ENCODE measurements at places on chromosomes 12 and 14.

DNA sequence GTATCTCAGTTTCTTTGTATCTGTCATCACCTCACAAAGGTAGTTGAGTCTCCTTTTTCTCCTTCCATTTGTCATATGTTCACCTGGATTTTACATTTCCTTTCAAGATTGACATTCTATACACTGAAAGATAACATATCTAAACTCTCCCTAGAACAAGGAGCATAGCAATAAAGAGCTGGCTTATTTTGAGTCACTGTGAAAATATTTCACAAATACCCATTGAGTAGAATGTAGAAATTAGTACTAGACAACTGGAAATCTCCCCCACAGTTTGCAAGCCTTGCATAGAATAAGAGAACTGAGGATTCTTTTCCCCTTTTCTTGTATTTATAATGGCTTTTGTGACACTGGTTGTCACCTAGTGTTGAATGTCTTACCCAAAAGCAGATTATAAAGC lies 111.2 kb downstream of the KICS2 start:
- DNase-seq, result no peak

DNA sequence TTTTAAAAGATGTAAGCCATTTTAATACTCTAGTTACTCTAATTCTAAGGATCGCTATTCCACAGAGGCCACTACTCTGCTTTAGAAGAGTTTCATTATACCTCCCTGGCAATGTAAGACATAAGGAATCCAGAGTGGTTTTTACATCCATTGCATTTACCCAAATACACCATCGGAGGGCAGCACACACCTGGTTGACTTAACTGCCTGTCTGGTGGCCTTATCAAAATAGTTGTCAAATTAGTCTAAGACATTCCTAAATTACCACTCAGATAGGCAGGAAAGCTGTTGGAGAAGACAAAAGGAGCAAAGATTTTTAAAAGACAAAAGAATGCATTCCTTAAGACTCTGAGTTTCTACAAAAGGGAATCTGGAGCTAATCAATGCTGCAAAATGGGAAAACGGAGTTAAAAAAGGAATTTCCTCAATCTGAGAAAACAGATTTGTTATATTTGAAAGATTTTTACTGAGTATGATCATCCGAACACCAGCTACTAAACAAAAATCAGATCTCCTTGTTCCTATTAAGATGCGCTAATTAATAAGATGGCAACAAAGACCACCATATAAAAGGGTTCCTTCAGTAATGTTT lies 33.8 kb upstream of the FGD4 start:
- peak; percentile 88 for DNase-seq

DNA sequence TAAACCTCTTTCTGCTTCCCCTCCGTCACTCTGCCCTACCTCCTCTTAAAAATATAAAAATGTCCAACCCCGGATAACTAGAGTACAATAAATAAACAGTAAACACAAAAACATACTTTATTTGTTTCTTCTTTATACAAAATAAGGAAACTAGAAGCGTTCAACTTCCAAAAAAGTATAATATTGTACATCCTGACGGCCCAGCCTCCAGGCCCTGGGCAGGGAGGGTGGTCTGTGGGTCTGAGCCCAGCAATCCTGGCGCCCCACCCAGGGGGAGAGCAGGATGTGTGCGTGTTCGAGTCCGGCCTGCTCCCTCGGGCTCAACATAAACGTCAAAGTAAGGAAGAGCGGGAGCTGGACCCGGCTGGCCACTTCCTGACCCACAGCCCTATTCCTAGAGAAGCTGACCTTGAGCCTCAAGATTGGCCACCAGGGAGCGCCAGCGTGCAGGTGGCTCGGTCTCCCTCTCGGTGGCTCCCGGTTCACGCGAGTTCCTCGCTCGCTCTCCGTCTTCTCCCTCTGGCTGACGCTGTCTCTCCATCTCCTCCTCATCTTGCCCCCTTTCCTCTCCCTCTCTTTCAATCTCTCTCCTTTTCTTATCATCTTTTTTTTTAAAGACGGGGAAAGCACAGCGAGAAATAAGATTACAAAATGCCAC lies 9.4 kb downstream of the LHX5 start:
- DNase-seq, result peak; percentile 91

GRCh38 chr14:28308734-28309133 lies 457.9 kb upstream of the FOXG1 start:
- no peak for DNase-seq

GRCh38 chr12:131378176-131378842 lies 332.6 kb upstream of the SFSWAP start:
- no peak for DNase-seq

GRCh38 chr14:22276913-22277816 lies 311.9 kb downstream of the DAD1 start:
- DNase-seq, result peak; percentile 38

- DNase-seq, result no peak
Observed at GRCh38 chr12:111040690-111041089, 120.3 kb upstream of the MYL2 start.

DNA sequence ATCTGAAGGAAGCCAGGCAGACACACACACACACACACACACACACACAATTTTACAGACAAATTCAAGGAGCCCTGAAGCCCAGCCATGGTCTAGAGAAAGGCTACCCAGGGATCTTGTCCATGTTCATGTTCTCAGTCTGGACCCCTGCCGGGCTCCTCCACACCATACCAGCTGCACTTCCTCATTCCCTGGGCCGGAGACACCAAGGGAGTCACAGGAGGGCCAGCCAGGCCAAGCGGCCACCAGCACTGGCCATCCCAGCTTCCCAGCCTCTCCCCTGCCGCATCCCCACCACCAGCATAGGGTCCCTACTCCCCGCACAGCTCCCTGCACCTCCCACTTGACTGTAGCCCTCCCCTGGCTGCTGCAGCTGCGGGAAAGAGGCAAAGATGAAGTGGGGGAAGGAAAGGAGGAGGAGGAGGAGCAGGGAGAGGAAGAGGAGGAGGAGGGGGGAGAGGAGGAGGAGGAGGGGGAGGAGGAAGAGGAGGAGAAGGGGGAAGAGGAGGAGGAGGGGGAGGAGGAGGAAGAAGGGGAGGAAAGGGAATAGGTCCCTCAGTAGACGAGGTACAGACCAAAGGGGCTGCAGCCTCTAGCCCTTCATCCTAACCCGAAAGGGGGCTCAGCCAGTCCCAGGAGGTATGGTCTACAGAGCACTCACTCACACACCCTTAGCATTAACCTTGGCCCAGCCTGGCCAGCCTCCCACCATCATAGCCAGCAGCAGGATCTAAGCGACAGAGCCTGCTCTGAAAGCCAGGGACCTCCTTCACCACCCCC lies 293.2 kb downstream of the DPF3 start:
- DNase-seq, result peak; percentile 29

- DNase-seq, result no peak
Observed at GRCh38 chr12:131084341-131085011, 130.8 kb downstream of the ADGRD1 start.

DNA sequence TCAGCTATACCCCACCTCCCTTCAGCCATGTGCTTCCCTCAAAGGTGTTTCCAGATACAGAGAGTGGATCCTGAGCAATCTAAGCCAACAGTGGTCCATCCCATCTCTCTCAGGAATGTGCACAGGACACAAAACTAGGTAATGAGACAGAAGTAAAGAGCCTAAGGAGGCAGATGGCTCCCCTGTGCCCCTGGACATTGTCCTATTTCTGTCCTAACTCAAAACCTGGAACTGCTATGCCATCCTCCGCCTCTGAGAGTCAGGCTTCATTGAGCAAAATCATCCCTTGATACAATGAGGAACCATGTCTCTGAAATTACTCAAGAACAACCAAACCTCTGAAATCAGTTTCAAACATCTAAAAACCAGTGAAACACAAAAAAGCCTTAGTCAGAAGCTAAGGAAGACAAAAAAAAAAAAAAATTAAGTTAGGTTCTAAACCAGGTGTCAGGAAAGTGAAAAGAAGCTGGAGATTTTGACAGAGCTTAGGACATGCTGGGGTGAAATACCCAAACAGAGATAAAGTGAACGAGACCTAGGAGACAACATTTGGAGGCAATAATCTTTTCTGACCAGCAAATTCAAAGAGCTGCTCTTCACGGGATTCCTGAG lies 200.3 kb upstream of the PLEKHG7 start:
- DNase-seq, result no peak

GRCh38 chr12:88187571-88187970 lies 45.5 kb downstream of the TMTC3 start:
- DNase-seq, result no peak

GRCh38 chr12:12537421-12537820 lies 25.2 kb downstream of the DUSP16 start:
- DNase-seq, result no peak

DNA sequence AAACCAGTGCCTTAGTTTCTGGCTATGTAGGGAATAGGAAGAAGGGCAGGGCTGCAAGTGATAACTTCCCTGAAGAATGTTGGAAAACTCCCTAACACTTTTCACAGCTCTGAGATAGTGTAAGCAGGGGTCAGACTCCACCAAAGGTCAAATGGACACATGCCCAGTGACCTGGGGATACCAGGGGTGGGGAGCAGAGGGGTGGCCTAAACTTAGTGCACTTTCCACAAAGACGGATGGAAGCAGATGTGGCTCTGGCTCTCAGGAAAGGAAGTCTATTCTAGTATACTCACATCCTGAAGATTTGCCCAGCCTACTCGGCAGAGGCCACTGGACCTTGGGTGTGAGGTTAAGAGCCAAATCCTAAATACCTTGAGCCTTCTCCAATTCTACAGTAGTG lies 285.8 kb downstream of the NUAK1 start:
- DNase-seq, result no peak

- no peak for DNase-seq
Observed at GRCh38 chr12:102939670-102940222, 17.7 kb upstream of the ASCL1 start.

DNA sequence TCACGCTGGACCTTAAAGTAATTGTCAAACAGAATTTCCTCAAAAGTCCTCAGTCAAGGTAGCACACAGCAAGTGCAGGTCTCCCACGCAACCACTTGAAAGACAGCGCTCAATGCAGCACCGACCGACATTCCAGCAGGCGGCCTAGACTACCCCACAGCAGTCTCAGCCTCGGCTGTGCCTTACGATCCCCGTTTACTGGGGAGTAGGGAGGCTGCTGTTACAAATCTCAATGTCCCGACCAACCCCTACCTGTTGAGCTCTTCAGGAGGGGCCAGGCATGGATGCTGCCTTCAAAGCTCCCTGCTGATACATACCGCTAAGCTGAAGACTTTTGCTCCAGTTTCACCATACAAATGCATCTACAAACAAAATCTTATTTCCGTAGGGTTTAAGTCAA lies 21.8 kb downstream of the VPS37B start:
- peak; percentile 25 for DNase-seq

- no peak for DNase-seq
Observed at GRCh38 chr12:130087222-130087621, 75.0 kb upstream of the FZD10 start.

GRCh38 chr14:100299238-100299560 lies 7.0 kb downstream of the SLC25A29 start:
- no peak for DNase-seq

GRCh38 chr12:49627752-49628360 lies 4.5 kb downstream of the PRPF40B start:
- DNase-seq, result no peak

DNA sequence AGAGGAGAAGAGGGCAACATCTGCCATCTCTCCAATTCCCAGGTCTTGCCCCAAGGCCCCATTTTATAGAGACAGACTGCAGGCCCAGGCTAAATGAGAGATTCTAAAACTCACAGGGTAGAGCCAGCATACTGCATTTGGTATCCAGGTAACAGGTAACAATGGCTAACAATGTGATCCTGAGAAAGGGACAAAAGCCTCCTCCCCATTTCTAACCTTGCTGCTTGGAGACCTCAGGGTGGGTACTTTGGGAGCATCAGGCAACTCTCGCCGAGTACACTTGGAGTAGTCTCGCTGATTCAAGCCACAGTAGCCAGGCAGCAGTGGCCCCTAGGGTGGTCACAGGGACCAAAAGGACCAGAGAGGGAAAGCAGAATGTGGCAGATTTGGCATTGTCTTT lies 162.6 kb upstream of the PLEKHA5 start:
- no peak for DNase-seq

GRCh38 chr12:40436564-40436963 lies 211.8 kb downstream of the LRRK2 start:
- DNase-seq, result no peak

- no peak for DNase-seq
Observed at GRCh38 chr12:53951577-53952334, 2.9 kb upstream of the HOXC12 start.

DNA sequence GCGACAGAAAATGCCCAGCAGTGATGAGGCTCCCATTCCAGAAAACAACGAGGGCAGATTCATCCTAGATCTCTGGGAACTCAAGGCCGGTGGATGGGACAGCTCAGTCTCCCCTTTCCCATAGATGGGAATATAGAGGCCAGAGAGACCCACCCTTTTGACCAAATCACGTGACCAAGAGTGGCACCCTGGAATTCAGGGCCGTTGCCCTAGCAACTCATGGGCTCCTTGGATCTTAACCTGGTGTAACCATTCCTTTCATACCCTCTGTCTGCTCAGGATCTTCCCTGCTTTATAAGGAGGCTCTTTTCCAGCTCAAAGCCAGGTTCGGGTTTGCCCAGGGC lies 8.4 kb upstream of the LRTM2 start:
- DNase-seq, result no peak

- no peak for DNase-seq
Observed at GRCh38 chr14:95255013-95255412, 64.7 kb downstream of the CLMN start.

DNA sequence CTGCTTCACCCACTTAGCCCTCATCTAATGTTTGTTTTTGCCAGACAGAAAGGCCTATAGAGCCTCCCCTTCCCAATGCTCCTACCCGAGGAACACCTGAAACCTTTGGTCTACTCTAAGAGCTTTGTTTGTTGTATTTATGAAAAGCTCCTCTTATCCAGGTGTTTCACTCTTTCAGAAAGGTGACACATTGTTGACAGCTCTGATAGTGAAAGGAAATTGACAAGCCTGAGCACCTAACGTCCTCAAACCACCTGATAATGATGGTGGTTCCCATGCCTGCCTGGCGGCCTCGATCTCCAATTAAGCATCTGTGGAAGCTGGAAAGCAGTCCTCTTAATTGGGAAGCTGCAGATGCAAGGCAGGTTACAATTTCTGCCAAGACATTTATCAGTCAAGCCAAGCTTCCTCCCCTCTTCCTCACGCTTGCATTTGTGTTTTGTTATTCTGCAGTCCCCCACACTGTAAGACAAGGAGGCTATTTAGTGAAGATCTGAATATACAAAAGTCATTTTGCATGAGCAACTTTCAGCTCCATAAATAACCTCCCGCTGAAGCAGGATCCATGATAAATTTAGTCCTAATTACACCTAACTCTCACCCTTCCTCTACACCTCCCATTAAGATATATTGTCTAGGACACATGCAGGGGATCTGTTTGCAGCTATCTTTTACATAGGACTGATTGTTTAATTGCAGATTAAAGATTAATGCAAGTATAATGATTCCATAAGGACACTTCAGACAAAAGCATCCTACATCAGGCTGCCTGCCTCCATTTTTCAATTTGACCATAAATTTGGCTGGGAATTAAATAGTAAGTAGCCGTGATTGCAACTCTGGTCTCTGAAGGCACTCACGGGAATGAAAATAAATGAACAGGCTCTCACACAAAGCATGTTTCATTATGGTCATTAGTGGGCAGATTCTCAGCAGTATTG lies 288.6 kb downstream of the PDZRN4 start:
- DNase-seq, result no peak

- DNase-seq, result no peak
Observed at GRCh38 chr14:91934554-91935285, 12.8 kb downstream of the FBLN5 start.

GRCh38 chr12:124667506-124668326 lies 100.3 kb upstream of the NCOR2 start:
- DNase-seq, result peak; percentile 76

- DNase-seq, result no peak
Observed at GRCh38 chr14:73324533-73324932, 87.2 kb downstream of the PAPLN start.

- no peak for DNase-seq
Observed at GRCh38 chr12:108430245-108430644, 84.8 kb upstream of the FICD start.
